ENCODE measurements at places on chromosomes 7 and 10. TPM values are rescaled to one million over a fixed set of nuclear protein-coding genes. Genes with fewer than 3 reads are reported as not detected.

- H3K4me1 ChIP-seq = peaks cover 7% of the 10 kb centered on the region
- H3K4me3 ChIP-seq = no peak overlapping the region
- no peak for DNase-seq
- H3K27ac ChIP-seq = no peak overlapping the region
- no peaks in the 10 kb centered on the region for H3K27me3 ChIP-seq
Measured at GRCh38 chr10:128084364-128084763, 41.9 kb downstream of the MKI67 start.

GRCh38 chr10:118409295-118409694 is 67.2 kb upstream of the FAM204A start:
- no peak for DNase-seq
- no peaks in the 10 kb centered on the region for H3K4me1 ChIP-seq
- H3K27ac ChIP-seq = no peak overlapping the region

DNA sequence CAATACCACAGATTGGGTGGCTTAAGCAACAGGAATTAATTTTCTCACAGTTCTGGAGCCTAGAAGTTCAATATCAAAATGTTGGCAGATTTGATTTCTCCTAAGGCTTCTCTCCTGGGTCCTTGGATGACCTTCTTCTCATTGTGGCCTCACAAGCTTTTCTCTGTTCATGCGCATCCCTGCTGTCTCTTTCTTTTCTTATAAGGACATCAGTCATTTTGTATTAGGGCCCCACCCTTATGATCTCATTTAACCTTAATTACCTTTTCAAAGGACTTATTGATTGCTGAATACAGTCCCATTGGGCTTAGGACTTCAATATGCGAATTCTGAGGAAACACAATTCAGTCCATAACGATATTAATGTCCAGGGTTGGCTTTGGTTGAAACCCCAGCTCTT is 285.4 kb downstream of the HDAC9 start:
- no peak for DNase-seq
- H3K36me3 ChIP-seq = no peaks in the 10 kb centered on the region
- H3K27ac ChIP-seq = no peak overlapping the region
- H3K4me1 ChIP-seq = no peaks in the 10 kb centered on the region

The MET gene
- total RNA-seq = 0.65 TPM

GRCh38 chr7:43195256-43195655 is 82.8 kb downstream of the HECW1 start:
- H3K27me3 ChIP-seq = peaks cover 2% of the 10 kb centered on the region
- H3K27ac ChIP-seq = no peak overlapping the region

DNA sequence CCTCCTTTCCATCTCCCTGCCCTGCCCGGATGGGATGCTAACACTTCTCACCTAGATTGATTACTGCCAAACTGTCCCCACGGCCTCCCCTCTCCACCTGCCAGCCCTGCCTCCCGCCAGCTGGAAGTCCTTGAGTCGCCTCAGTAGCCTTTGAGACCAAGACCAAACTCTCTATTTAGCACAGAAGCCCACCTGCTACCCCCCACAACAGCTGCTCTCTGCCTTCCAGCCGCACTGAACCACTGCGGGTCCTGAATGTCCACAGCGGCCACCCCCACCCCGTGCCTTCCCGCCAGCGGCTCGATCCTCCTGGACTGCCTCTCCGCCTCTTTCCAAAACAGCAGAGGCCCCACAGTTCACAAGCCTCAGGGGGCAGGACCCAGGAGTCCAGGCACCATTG is 39.0 kb downstream of the FKBP6 start:
- H3K36me3 ChIP-seq = no peaks in the 10 kb centered on the region
- H3K4me3 ChIP-seq = no peak overlapping the region
- H3K27me3 ChIP-seq = no peaks in the 10 kb centered on the region
- no peaks in the 10 kb centered on the region for H3K4me1 ChIP-seq
- DNase-seq = no peak
- no peak overlapping the region for H3K27ac ChIP-seq

The SHOC2 gene
- 45.6 TPM for total RNA-seq

The CHST3 gene
- 0.03 TPM for total RNA-seq

The CUZD1 gene
- total RNA-seq = 1.8 TPM

DNA sequence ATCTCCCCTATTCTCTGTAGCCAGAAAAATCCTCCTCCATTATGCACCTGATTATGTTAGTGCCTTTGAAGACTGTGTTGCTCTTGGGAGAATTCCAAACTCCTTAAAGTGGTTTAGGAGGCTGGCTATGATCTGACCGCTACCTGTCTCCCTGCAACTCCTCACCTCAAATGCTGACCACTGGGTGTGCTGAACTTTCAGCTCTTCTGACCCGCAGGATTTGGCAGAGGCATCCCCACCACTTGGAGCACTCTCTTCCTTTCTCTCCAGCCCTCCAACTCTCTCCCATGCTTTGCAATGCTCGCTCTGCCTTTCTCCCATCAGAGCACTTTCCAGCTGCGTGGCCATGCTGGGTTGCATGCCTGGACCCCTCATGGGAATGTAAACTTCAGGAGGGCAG is 227.6 kb downstream of the RPS24 start:
- no peak for DNase-seq
- H3K4me3 ChIP-seq = no peak overlapping the region
- H3K4me1 ChIP-seq = no peaks in the 10 kb centered on the region
- H3K27me3 ChIP-seq = peaks cover 19% of the 10 kb centered on the region
- no peak overlapping the region for H3K27ac ChIP-seq

The PON1 gene
- total RNA-seq = not detected

The KCNMA1 gene
- 0.25 TPM for total RNA-seq

The ADIRF gene
- total RNA-seq = not detected

DNA sequence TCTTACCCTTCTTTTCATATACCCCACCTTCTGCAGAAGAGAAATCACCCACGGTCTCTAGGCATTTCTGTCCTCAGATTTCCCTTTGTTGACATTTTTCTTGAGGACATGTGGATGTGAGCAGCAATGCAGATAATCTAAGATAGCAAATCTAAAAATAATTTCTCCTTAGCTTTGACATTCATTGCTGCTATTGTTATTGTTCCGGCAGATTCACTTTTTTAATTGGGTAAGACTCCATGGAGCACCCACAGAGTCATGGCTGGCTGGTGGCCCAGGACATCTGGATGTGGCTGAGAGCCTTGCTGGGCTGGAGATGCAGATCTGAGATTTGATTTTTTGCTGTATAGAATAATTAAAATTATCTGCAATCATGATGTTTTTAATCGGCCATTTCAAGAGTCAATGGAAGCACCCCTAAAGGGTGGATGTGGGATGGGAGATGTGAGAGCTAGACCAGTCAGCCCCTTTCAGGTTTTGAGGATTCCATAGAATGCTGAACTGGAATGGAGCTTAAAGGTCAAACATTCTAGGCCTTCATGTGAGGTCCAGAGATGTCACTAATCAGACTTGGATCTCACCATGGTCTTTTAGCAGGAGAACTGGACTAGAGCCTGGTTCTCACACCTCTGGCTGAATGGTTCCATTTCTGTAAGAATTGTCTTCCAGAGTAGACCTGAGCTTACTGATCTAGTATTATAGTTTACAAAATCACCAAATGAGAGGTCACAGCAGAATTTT is 37.5 kb downstream of the TAS2R41 start:
- no peaks in the 10 kb centered on the region for H3K36me3 ChIP-seq
- no peak for DNase-seq
- no peak overlapping the region for H3K4me3 ChIP-seq
- no peaks in the 10 kb centered on the region for H3K27me3 ChIP-seq
- no peak overlapping the region for H3K27ac ChIP-seq

DNA sequence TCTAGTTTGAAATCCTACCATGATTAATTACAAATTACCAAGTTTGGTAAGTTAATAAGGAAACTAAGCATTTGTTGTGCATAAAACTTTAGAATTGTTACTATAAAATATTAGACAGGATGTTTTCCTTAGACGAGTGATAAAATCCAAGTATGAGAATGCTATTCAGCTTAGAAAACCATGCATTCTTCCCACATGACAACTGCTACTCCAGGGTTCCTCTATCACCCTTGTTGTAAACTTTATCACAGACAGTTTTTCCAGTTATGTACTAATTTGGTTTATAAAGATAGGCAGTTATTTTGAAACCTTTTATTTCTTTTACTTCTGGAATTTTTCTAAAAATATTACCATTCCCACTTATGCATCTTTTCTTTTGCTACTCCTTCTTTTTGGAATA is 52.0 kb downstream of the SIRT1 start:
- H3K4me1 ChIP-seq = no peaks in the 10 kb centered on the region
- no peak overlapping the region for H3K4me3 ChIP-seq
- H3K36me3 ChIP-seq = peaks cover 38% of the 10 kb centered on the region
- no peak for DNase-seq

The GRM3 gene
- total RNA-seq = not detected

DNA sequence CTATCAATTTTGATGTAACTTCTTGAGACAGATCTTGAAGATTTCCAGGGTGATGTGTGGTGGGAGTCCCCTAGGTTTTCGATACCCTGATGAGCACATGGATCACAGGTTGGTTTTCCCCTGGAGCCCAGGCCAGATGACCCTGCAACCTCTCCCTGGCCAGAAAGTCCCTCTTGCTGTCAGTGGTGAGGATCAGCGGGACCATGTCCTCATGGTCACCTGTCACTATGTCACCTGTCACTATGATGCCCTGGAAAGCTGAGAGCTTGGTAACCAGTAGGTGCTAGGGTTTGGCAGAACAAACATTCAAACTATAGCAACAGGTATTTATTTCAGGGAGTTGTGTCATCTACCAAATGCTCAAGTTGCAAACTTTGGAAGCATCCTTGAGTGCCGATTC is 197.9 kb downstream of the ARHGAP12 start:
- no peaks in the 10 kb centered on the region for H3K4me1 ChIP-seq
- DNase-seq = no peak
- peaks cover 2% of the 10 kb centered on the region for H3K36me3 ChIP-seq
- no peak overlapping the region for H3K27ac ChIP-seq
- peaks cover 23% of the 10 kb centered on the region for H3K27me3 ChIP-seq

DNA sequence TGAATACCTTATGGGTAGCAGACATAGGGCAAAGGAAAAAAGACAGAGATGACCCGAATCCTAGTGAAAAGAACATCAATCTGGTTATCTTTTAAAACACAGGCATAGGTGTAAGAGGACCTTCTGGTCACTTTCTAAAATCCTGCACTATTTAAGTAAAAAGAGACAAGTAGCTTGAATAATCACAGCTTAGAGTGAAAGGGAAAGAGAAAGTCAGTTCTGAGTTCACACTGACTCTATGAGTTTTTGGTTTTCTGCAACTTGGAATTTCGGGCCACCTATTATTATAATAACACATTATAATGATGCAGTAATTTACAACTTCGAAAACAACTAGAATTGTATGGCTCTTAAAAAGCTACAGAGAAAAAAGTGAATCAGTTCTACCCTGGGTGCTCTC is 247.8 kb downstream of the DOCK4 start:
- H3K4me3 ChIP-seq = no peak overlapping the region
- H3K27me3 ChIP-seq = no peaks in the 10 kb centered on the region
- DNase-seq = no peak
- H3K36me3 ChIP-seq = no peaks in the 10 kb centered on the region
- no peak overlapping the region for H3K27ac ChIP-seq

DNA sequence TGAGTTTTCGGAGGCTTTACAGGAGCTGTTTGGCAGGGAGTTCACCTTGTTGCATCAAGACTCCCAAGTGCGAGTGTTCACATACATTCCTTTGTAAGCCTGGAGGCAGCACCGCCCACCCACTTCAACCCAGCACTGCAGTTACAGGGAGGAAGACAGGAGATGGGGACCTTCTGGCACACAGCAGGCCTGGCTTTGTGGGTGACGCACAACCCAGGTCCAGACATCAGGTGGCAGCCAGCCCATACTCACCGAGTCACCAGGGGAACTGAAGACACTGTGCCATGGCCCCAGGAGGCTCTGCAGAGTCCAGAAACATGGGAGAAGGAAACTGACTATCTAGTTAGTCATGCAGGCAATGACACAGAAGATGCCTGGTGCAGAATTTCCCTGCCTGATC is 305.9 kb upstream of the RNF32 start:
- no peak overlapping the region for H3K27ac ChIP-seq
- no peak overlapping the region for H3K4me3 ChIP-seq
- no peaks in the 10 kb centered on the region for H3K36me3 ChIP-seq
- H3K4me1 ChIP-seq = no peaks in the 10 kb centered on the region
- H3K27me3 ChIP-seq = peaks cover 6% of the 10 kb centered on the region

DNA sequence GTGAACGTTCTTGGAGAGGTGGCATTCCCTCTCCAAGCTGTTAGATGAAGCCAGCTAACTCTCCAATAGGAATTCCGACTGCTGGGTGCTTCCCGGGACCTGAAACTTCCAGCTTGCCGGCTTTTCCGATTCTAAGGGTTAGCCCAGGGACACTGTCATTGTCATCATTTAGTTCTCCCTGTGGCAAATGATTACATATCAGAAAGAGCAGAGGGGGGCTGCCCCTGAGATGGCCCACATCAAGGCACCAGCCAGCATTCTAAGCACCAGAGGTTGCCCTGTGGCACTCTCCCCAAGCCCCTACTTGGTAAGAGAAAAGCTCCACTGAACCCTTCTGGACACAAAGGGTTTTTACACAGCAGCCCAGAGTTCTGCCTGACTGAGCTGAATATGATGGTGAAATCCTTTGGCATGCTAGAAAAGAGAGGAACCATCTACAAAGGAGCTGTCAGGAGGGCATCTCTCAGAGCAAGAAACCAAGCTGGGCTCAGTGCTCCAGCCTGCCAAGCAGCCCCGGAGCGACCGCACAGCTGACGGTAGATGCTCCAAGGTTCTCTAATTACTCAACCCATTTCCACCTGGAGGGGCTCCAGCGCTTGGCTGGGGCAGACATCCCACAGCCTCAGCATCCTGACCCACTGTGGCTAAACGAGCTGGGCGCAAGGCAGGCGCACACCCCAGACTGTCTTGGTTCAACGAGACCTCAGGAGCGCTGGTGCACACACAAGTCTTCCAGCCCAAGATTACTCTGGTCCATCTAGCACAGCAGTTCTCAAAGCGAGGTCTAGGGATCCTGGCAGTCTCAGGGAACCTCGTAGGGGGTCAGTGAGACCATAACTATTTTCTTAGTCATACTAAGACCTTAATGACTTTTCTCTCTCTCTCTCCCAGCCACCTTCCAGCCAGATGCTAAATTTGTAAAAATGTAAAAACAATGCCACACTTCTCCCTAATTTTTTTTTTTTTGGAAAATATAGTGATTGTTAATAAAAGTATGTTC is 160.5 kb downstream of the GFRA1 start:
- no peaks in the 10 kb centered on the region for H3K27me3 ChIP-seq
- H3K4me1 ChIP-seq = no peaks in the 10 kb centered on the region
- DNase-seq = no peak
- no peak overlapping the region for H3K4me3 ChIP-seq
- H3K27ac ChIP-seq = no peak overlapping the region

DNA sequence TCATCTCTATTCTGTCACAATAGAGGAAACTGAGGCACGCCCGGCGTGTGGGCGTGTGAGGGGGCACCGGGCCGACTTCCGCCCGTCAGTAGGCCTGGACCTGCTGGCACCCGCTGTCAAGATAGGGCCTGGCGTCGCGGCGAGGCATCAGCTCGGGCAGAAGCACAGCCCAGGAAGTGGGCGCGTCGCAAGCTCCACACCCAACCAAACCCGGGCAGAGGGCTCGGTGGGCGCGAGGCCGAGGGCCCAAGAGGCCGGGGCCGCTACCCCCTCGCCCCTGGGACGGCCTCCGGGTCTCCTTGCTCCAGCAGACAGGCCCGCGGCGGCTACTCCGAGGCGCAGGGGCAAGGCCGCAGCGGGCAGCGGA is 91.2 kb downstream of the SPAG6 start:
- DNase-seq = peak; percentile 57
- H3K4me1 ChIP-seq = peaks cover 47% of the 10 kb centered on the region
- H3K27ac ChIP-seq = peak overlapping the region; percentile 95
- peaks cover 4% of the 10 kb centered on the region for H3K36me3 ChIP-seq

GRCh38 chr10:90913774-90914420 is 7.0 kb downstream of the ANKRD1 start:
- H3K27me3 ChIP-seq = peaks cover 5% of the 10 kb centered on the region
- peaks cover 2% of the 10 kb centered on the region for H3K4me1 ChIP-seq
- no peaks in the 10 kb centered on the region for H3K36me3 ChIP-seq
- no peak overlapping the region for H3K4me3 ChIP-seq
